ENCODE measurements at places on chromosomes 1 and 21.
A peak's percentile ranks its signal among the peaks of the same experiment; 100 is the strongest.

GRCh38 chr1:3645666-3646355 lies 4.1 kb downstream of the WRAP73 start:
- DNase-seq: no peak

GRCh38 chr1:221366495-221367110 lies 375.3 kb downstream of the DUSP10 start:
- no peak for DNase-seq

DNA sequence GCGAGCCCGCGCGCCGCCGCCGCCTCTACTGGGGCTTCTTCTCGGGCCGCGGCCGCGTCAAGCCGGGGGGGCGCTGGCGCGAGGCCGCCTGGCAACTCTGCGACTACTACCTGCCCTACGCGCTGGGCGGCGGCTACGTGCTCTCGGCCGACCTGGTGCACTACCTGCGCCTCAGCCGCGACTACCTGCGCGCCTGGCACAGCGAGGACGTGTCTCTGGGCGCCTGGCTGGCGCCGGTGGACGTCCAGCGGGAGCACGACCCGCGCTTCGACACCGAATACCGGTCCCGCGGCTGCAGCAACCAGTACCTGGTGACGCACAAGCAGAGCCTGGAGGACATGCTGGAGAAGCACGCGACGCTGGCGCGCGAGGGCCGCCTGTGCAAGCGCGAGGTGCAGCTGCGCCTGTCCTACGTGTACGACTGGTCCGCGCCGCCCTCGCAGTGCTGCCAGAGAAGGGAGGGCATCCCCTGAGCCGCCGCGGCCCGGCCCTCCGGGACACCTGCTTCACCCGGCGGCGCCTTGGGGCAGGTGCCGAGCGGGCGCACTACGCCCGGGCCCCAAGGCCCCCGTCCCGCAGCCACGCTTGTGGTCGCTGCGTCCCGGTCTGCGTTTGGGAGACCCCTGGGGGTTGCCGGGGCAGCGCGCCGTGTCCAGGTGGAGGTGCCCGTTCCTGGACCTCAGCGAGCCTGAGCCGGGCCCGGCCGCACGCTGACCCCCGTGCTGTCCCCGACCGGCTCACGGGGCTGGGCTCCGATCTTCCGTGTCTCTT lies 944 bp downstream of the B3GALT6 start:
- DNase-seq: no peak

GRCh38 chr1:230237805-230238204 lies 170.8 kb downstream of the GALNT2 start:
- DNase-seq: no peak

DNA sequence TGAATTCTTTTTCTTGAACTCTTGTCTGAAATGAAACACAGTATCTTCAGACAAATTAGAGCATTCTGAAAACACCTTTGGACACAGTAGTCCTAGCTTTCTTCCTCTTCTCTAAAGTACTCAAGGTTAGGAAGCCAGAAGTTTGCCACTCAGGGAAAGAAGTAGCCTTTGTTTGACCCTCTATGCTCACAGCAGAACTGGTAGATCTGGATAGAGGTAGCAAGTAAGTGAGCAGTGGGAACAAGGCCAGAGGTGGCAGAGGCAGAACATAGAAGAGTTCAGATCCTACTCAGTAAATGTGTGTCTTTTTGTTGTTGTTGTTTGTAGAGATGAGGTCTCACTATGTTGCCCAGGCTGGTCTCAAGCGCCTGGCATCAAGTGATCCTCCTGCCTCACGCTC lies 7.4 kb upstream of the PIGR start:
- no peak for DNase-seq

GRCh38 chr1:63615768-63616420 lies 22.7 kb downstream of the PGM1 start:
- DNase-seq: peak; percentile 67

GRCh38 chr1:210688512-210689234 lies 360.0 kb downstream of the HHAT start:
- no peak for DNase-seq

- no peak for DNase-seq
Measured at GRCh38 chr1:227043755-227044154, 103.7 kb downstream of the COQ8A start.

GRCh38 chr1:238141353-238141752 lies 250.6 kb upstream of the ZP4 start:
- DNase-seq: no peak

DNA sequence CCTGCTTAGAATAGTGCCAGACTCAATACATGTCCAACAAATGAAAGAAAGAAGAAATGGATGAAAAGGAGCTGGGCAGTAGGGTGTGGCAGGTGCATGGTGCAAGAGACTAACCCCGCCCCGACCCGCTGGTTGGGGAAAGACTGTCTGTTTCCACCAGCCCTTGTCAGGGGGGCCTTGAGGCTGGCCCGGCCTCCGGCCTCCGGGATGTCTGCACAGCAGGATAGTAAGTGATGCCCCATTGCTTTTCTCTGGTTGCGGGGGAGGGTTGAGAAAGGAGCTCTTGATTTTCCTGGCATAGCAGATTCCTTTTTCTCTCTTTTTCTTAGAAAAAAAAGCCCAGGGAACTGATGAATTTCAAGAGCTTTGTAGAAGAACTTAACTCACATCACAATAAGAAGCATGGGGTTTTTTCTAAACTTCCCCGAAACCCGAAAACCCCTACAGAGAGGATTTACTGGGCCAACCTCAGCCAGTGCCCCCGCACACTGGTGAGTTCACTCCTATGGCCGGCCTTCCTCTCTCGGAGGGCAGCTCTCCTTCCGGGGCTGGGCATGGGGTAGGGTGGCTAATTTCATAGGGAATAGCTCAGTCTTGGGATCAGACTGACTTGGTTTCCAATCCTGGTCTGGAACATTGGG lies 12.5 kb upstream of the TTC22 start:
- no peak for DNase-seq

DNA sequence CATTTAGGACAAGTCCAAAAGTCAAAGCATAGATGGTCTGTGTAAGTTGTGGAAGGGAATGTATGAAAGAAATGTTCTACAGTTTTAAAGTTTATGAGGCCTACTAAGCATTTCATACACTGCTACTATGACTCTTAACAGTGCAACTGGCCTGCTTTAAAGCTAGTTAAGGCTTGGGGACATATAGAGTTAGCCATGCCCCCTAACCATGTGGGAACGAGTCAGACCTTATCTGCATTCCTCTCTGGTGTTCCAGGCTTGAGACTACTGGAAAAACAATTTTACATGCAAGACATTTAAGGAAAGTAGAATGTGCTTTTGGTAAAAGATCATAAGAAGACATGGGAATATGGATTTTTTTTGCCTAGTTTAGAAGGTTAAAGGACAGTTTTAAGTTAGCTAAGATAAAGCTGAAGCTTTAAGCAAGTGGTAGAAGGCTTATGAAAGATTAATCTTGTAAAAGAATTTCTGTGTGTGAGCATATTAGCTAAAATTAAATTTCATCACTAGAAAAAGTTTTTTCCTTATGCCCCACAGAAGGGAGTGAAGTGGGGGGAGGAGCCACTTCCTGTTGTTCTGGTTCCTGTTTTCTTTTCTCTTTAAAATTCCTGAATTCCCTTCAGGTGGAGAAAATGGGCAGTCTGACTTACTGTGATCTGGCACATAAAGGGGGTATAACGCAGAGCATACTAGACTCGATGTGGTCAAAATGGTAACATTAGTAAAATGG lies 8.9 kb upstream of the CD48 start:
- DNase-seq: no peak

- no peak for DNase-seq
Measured at GRCh38 chr1:42765269-42765668, 1.6 kb downstream of the P3H1 start.

DNA sequence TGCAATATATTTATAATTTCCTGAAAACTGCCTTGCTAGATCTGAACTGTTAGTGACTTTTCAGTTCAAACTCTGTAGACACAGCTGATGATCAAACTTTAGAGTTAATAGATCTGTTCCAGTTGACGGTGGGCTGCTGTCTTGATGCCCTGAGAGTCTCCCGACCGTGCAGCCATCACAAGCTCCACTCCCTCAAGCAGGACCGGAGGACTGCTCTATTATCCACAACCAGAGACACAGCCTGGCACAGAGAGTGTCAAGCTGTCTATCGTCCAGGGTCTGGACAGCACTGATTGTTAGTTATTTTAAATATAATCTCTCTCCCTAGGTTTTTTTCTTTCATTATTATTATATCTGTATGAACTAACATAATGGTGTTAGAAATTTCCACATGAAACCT lies 8.0 kb downstream of the CHODL start:
- no peak for DNase-seq

GRCh38 chr1:204323887-204324286 lies 35.8 kb downstream of the PLEKHA6 start:
- no peak for DNase-seq
